ENCODE measurements at places on chromosomes 13 and 19. TPM values are rescaled to one million over a fixed set of nuclear protein-coding genes. Genes with fewer than 3 reads are reported as not detected.
A peak's percentile ranks its signal among the peaks of the same experiment; 100 is the strongest.

The COL4A1 gene
- total RNA-seq: 3.6 TPM

The C19orf38 gene
- 0.38 TPM for total RNA-seq

The MCEMP1 gene
- total RNA-seq: not detected

The TSHZ3 gene
- 2.0 TPM for total RNA-seq

DNA sequence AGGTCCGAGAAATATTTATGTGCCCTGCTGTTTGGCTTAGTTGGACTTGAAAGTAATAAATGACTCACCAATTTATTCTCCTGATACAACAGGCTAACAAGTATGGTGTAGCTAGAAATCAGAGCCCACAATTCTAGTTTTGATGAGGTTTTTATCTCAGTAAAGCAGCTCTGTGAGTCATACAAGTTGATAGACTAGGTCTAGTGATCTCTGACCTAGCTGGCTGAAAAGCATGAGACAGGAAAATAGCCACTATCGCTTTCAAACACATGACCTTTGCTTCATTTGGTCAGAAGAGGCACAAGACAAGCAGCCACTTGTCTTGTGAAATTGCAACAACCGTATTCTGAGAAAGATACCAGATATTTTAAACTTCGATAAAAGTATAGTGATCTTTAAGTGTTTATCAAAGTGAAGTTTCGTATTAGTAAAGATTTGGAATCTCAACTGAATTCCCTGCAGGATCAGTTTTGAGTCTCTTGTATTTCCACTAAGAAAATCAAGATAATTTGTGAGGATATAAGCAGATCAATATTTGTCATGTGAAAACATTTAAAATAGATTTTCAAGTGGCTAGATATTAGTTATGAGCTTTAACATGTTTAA, 126.7 kb downstream of the MAB21L1 start:
- DNase-seq: peak; percentile 51
